ENCODE measurements at places on chromosomes 3 and 15. TPM values are rescaled to one million over a fixed set of nuclear protein-coding genes. Genes with fewer than 3 reads are reported as not detected.

The HRG gene
- total RNA-seq = not detected

DNA sequence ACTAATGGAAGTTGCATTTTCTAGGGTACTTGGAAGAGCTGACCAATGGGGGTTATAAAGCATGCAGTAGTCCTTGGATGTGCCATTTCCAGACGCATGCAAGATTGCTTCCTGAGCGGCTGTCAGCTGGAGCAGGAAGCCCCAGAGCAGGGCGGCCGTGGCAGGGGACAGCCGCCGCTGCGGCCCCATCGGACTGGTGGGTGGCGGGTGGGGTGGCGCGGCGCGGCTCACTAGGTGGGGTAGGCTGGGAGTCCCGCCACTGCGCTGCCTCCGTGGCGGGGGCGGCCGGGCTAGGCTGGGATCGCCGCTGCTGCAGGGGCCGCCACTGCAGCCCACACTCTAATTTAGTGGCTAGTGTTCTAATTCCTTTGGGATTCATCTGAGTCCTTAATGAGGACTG is 56.5 kb upstream of the FGF7 start:
- DNase-seq = no peak

GRCh38 chr3:177463863-177464262 is 266.6 kb upstream of the TBL1XR1 start:
- no peak for DNase-seq

GRCh38 chr15:101276501-101277037 is 716 bp downstream of the SELENOS start:
- DNase-seq = no peak

DNA sequence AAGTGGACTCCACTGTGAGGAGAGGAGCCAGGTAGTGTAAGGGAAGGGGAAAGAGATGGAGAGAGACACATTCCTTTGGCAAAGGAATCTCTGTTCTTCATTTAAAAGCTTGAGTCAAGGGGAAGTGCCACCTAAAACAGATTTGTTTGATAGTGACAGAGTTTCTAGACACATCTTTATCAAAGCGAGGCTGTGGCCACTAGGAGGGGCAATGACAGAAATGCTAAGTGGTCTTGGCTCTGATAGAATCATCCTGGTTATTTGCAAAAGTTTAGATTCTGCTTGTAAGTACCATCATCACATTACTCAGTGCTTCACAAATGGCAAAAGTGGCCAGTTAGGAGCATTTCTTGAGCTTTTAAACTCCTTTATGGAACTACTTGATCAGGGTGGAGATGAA is 261.4 kb downstream of the CNTN3 start:
- DNase-seq = no peak

DNA sequence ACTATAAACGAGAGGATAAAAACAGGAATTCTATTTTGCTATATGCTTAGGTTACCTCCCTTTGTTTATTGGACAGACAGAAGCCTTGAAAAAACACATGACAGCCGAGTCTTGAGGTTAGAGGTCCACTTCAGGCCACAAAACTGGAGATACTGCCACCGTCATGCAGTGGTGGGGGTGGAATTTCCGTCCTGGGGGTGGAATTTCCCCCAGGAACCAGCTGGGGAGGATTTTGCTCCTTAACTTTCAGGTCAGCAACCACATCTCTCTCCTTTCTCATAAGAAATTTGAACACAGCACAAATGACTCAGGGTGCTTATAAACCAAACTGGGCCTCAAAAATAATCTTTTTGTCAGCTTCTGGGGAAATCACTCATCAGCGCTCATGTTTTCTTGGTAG is 545.8 kb upstream of the ADAMTS9 start:
- DNase-seq = no peak

DNA sequence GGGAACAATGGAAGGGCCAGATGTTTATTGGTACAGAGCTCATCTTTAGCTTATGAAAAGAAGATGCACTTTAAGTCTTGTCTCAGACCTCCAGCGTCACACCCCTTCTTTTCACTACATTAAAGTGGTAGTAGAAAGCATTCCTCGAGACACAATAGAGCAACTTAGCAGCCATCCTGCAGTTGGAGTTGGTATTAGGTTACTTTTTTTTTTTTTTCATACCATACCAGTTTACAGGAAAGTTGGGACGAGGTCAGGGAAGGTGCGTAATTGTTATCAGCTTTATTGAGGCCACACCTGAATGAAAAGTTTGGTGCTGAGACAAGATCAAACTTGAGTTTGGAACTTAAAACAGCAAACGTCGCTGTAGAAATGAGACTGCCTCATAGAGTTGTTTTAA is 203.8 kb downstream of the SOX2 start:
- no peak for DNase-seq

- no peak for DNase-seq
These were observed 32.6 kb downstream of the RTP4 start for GRCh38 chr3:187400756-187401155.

GRCh38 chr3:64022451-64023186 is 675 bp downstream of the PSMD6 start:
- DNase-seq = no peak

- DNase-seq = no peak
These were observed 49.6 kb downstream of the SHQ1 start for GRCh38 chr3:72798552-72799195.

The ISLR gene
- total RNA-seq = 29.9 TPM

DNA sequence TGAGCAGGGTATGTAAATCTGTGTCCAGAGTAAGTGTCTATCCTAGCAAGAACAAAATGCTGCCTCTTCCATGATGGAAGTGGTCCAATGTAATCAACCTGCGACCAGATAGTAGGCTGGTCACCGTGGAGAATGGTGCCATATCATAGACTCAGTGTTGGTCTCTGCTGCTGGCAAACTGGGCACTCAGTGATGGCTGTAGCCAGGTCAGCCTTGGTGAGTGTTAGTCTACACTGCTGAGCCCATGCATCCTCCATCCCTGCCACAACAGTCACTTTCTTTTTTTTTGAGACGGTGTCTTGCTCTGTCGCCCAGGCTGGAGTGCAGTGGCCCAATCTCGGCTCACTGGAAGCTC is 69.3 kb downstream of the CHRD start:
- no peak for DNase-seq

DNA sequence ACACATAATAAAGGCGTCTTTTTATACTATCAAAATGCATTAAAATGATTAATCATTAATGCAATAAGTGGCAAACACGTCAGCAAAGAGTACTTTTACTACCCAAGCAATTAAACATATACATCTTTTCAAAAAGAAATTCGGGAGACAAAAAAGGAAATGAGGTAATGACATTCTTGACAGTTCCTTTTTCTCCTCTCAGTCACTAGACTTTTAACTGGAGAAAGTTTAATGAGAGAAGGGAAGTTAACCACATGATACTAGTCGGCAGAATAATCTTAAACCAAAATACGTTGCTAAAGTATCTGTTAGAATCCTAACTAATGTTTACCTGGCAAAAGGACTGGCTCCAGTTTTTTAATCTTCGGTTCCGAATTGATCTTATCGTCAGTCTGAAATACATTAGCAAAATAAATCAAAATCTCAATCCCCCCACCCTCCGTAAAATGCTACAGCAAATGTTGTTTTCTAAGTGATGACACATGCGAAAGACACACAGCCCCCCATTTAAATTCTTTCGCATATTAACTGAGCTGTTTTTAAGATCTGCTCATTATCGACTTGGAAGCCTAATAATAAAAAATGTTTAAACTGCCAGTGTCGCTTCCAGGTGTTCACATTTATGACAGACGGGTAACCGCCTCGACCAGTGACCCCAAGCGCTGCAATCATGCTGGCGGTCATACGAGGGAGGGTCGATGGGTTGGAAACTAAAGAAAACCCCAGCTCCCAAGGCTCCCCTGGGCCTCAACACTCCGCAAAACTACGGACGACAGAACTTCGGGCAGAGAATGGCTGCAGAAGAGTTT is 778 bp downstream of the MTMR10 start:
- DNase-seq = no peak

DNA sequence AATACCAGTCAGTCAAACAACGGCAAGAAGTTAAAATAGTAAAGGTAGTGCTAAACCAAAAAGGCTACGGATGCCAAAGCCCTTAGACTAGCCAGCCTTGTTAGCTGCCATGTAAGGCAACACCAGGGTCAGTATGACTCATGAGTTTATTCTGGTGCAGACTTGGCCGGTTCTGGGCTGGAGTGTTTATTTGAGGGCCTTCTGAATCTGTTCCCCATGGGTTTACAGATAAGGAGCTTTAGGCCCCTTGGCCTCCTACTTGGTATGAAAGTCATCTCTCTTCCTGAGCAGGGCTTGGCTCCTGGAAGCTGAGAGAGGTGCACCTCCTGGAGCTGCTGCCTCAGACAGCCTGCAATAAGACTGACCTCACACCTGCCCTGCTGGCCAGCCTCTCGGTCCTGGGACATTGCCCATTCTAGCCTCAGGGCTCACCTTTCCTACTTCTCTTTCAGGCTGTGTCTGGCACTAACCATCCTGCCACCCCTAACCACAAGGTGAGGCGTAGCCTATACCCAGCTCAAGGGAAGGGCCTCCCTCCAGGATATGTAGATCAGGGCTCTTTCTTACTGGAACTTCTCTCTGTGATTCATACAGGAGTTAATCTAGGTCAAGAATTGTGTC is 10.4 kb upstream of the RTP1 start:
- DNase-seq = no peak

GRCh38 chr3:58176827-58177489 is 33.8 kb downstream of the DNASE1L3 start:
- DNase-seq = no peak

DNA sequence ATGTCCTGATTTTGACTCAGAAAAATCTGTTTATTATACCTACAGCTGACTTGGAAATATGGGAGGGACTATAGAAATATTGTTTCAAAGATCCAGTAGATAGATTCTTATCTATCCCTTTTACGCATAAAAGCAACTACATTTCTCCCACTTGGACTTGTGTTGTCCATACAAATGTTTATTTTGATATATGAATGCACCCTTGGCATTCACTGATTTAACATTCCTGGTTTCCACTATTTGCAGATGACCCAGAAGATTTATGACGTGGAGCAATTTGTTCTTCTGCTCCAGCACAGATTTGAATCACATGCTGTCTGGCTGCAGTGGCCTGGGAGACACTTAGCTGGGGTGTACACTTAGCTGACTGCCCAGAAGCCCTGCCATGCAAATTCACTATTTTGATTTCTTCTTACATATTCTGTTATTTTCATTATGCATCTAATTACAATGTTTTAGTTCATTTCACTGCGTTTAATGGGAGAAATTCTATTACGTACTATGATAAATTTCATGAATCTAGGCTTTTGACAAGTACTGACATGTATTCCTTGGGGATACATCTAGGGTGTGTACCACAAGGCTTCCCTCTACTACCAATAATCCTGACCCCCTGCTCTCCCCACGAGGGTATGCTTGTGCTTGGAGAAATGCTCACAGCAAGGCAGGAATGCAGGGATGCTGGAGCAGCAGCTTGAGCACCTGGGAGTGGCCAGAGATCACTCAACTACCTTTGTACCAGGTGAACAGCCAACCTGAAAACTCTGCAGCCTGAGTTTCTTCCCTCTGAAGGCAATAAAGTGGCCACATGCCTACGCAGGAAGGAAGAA is 223.6 kb upstream of the TBL1XR1 start:
- DNase-seq = no peak

DNA sequence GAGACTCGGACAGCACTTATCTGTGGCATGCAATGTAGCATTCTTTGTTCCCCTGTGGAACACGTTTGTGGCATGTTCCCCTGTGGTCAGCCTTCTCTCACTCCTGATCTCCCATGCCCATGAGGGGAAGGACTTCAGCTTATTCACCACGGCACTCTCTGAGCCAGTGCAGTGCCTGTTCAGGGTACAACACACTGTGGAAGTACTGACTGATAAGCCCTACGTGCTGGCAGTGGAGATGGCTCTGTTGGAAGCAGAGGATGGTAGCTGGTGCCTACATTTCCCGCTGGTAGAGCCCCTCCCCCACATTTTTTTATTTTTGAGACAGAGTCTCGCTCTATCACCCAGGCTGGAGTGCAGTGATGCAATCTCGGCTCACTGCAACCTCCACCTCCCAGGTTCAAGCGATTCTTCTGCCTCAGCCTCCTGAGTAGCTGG is 43.5 kb upstream of the ETV5 start:
- DNase-seq = no peak

The TRH gene
- total RNA-seq = not detected

The PROS1 gene
- total RNA-seq = 30.1 TPM

The MYO5C gene
- total RNA-seq = 46.6 TPM

DNA sequence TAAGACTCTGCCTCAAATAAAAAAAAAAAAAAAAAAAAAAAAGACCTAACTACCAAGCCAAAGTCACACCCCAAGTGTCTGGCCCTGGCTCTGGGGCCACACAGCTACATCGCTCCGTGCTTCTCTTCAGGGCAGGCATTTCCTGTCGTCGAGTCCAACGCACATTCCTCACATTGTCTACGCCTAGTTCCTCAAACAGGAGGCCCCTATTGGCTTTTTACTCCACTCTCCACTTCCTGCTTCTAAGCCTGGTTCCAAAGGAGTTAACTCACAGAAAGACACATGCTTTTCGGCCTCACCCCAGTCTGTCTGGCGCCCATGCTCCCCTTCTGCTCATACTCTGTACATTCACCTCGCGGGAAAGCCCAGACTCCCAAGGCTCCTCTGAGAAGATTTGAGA is 28.8 kb downstream of the KNG1 start:
- peak; percentile 77 for DNase-seq

The ZNF662 gene
- total RNA-seq = 6.7 TPM

DNA sequence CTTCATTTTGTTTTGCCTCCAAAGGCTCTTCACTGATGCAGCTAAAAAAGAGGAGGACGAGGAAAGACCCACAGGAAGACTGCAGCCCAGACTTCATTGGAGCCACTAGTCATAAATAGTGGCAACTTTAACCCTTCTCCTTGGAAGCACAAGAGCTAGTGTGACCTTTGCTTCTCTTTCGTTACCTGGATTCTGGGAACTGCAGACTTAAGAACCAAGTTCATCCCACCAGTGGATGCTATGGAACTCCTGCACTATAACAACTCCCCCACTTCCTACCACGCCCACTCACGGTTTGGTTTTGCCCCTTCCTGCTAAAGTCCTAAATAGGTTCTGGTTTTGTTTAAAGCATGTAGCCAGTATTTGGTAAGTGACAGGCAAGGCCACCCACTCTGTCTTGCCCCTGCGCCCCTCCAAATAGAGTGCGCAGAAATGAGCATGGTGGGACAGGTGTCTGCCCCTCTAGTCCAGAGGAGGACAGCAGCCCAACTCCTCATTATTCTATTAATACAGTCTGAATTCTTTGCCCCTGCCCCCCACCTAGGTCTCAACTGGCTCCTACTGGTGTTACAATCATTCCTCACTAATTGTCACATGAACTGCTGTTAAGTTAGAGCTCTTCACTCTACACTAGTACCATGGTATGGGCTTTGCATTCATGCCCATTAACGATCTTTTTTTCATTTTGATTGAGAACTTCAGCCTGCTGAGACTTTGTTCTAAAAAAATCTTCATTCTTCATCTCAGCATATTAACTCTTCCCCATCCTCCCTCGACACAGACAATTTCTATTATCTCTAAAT is 504.6 kb downstream of the FOXP1 start:
- DNase-seq = no peak

DNA sequence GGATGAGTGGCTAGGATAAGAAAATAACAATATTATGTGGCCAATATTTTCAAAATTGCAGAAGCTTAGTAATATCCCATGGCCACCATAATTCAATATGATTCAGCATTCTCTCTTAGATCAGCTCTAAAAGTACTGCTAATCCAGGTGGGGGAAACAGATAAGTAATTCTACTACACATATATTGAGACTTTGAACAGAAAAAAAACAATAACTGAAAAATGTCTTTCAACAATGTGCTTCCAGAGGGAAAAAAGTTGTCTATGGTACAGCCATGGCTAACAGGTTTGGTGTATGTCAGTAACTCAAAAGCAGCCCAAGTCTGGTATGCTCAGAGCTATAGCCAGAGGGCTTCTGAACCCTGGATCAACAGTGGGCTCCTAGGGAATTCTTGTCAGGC is 42.4 kb upstream of the PPIB start:
- DNase-seq = no peak

The GLDN gene
- 5.3 TPM for total RNA-seq

The SUSD5 gene
- total RNA-seq = 1.8 TPM

Data from mucosa of descending colon (tissue), 3 donors.